ENCODE measurements at places on chromosomes 4 and X.
A peak's percentile ranks its signal among the peaks of the same experiment; 100 is the strongest.

- DNase-seq: no peak
These were observed 175.1 kb upstream of the KIT start for GRCh38 chr4:54482529-54483200.

DNA sequence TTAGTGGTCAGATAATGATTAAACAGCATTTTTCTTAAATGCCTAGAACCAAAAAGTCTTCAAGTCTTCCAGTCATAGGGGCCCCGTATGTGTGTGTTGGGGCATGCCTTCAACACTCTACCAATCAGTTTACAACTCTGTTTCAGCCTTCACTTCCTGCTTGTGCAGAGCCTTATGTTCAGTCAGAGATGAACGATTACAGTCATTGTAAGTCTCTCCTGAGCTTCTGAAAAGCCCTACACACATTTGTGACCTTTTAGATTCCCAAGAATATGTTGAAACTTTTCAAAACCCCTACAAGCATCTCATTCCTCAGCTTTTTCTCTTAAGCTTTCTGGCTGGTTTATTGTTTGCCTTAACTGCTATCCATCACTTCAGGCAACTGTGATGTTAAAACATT, 591.2 kb downstream of the ZNF674 start:
- DNase-seq: no peak

DNA sequence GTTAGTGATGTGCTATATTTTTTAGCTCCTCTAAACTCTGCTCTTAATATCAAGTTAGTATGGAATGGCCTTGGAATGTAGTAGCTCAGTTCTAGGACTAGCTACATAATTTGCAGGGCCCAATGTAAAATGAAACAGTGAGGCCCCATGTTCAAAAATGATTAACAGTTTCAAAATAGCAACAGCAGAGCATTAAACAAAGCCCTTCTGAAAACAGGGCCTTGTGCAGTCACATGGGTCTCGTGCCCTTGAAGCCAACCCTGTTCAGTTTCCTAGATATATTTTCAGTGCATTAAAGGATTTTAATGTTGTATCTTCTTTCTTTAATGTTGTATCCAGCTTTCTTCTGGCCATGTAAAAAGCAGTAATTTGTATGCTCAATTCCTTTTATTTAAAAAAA, 82.1 kb downstream of the TASL start:
- DNase-seq: no peak

DNA sequence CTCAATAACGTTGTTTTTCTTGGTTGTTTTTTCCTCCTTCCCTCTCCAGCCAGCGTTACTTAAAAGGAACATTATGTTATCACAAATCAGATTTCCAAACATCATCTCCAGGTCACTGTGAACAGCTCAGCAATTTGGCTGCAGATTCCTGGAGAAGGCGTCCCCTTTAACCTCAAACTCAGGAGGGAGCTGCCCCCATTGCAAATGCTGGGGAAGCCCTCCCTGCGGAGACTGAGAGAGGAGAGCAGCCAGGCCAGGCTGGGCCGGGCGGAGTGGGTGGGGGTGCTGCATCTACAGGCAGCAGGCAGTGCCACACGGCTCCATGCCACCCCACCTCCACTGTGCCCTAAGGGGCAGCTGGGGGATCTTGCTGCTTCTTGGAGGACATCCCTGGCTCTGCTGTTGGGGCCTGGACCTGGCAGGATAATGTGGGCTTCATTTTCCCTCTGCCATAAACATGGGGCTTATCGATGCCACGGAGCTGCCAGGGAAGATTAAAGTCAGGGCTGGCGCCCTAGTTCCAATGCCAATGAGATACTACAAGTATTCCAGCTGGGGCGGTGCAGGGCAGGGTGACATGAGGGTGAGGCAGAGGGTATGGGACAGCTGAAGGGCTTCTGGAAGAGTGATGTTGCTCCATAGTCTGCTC, 148.8 kb downstream of the PJA1 start:
- DNase-seq: no peak

GRCh38 chr4:69116645-69117321, 20.5 kb downstream of the UGT2B7 start:
- no peak for DNase-seq

GRCh38 chr4:148810461-148810860, 368.2 kb upstream of the NR3C2 start:
- no peak for DNase-seq

GRCh38 chr4:164731827-164732474, 22.0 kb upstream of the SMIM31 start:
- peak; percentile 31 for DNase-seq

DNA sequence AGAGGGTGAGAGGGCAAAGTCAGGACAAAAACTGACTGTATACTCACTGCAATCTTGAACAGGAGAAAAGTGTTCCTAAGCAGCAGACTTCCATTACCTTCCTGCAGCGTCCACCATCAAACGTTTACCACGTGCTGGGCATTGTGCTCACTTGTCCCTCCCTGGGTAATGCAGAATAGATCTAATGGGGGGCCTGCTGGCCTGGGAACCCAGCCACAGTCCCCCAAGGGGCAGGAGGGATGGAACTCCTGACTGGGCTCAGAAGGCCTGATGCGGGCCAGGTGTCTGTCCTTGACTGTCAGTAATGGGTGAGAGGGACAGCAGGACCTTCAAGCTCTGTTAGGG, 37.6 kb upstream of the FAM156A start:
- DNase-seq: no peak

- DNase-seq: no peak
These were observed 101.1 kb downstream of the MID1 start for GRCh38 chrX:10519278-10519677.

GRCh38 chr4:6562931-6563901, 11.8 kb upstream of the MAN2B2 start:
- peak; percentile 30 for DNase-seq

DNA sequence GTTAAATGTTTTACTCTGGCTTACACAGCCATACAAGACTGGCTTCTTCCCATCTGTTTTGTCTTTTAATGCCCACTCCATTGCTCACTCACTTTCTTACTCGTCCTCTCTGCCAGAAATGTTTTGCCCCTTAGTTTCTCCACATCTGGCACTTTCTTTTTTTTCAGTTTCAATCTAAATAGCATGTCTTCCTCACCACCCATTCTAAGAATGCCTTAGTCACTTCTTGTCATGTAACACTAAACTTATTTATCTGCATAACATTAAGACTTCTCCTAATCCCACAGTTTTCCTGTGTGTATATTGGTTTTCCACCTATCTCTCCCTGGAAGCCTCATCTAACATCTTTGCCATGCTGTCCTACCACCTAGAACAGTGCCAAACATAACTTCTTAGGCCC, 119.3 kb downstream of the ADAMTS3 start:
- DNase-seq: no peak

DNA sequence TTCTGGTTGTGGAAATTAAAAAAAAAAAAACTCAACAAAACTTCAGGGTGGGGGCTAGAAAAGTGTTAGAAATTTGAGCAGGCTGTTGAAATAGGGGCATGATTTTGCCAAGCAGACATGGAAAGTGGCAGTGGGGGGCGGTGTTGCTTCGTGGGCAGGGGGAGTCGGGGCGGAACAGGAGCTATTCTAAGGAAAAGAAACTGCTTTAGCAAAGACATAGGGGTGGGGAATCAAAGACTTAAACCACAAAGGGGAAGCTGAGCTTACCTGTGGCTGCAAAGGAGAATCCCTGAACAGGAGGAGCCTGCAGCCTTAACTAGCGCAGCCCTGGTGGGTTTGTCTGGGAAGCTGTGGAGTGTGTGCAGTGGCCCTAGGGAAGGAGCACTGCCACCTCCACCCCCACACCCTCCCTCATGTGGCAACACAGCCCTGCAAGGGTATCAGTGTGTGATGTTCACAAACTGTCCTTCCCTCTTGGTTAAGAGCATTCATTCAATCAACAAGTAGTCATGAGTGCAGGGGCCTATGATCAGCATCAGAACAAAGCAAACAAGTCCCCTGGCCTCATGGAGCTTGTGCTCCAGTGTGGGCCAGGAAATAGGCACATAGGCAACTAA, 20.5 kb downstream of the SEL1L3 start:
- peak; percentile 43 for DNase-seq

GRCh38 chrX:56792270-56793111, 63.4 kb downstream of the NBDY start:
- DNase-seq: no peak

DNA sequence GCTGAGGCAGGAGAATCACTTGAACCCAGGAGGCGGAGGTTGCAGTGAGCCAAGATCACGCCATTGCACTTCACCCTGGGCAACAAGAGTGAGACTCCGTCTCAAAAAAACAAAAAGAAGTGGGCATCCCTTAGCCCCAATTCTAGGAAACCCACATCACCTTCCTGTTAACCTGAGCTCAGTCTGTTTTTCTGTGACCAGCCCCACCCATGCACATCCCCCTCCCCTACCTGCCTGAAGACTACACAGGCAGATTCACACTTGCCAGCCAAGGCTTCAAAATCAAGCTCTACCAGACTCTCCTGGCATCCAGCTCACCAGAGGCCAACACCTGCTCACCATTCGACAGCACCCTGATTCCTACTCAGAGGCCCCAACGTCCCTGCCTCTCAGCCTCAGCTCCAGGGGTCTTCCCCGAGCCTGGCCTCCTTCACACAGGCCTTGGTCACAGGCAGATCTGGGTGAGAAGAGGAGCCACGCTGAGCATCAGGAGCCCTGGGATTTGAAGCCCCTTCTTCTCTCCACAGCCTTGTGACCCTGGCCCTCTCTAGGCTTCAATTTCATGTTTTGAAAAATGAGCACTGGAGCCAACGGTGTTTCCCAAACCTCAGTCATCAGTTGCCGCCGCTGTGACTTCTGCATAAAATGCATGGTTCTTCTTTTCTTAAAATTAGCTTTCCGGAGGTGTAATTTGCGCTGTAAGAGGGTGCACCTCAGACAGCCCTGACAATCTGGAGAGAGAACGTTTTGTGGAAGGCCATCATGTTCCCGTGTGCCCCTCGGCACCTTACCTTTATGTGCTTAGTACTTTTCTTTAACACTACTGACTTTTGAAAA, 47.3 kb downstream of the JAKMIP1 start:
- no peak for DNase-seq

- no peak for DNase-seq
These were observed 50.5 kb upstream of the PUDP start for GRCh38 chrX:7198499-7198898.

DNA sequence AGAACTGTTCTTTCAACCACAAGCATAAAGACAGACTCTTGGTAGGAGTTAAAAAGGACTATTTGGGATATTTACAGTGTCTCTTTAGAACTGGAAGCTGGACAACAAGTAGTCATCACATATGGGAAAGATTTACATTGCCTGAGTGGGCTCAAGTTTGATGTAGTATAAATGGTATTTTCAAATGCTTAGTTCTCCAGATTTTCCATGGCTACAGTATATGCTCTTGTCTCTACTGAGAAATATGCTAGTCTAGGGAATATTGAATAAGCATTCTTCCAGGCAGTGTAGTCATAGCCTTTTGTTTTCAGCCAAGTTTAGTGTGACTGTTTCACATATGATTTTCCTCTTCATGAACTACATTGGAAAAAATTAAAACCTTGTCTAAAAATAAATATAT, 315.6 kb downstream of the ARHGAP24 start:
- DNase-seq: no peak

- DNase-seq: no peak
These were observed 36.4 kb downstream of the EDA2R start for GRCh38 chrX:66602381-66602938.

DNA sequence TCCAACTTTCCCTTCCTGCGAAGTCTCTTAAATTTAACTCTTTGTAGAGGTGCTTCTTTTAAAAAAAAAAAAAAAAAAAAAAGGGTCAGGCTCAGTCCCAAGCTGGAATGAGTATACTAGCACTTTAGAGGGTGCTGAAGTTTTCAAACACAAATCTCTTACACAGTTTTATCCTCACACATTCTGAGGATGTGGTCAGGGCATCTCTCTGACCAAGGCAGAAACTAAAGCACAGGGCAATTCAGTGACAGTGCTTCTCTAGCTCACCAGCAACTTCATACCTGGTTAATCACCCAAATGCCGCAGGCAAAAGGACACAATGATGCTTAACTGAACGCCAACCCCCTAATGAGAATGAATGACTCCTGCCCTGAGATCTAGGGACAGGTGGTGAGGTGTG, 9.8 kb upstream of the PGM2 start:
- DNase-seq: no peak

DNA sequence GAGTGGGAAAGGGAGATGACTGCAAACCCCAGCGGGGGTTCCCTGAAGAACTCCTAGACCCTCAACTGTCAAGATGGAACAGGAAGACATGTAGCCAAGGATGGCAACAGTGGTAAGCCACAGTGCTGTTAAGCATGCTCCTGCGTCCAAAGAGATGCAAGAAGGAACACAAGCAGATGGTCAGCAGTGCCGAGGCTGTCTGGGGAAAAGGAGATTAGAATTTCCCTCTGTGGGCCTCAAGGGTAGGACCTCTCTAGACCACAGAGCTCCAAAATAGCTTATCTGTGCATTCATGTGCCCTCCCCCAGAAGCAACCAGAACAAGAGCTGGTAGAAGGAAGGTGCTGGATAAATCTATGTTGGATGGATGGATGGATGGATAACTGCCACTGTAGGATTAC, 82.0 kb upstream of the CPEB2 start:
- no peak for DNase-seq

- no peak for DNase-seq
These were observed 1130.9 kb upstream of the PRKX start for GRCh38 chrX:4844376-4844775.

DNA sequence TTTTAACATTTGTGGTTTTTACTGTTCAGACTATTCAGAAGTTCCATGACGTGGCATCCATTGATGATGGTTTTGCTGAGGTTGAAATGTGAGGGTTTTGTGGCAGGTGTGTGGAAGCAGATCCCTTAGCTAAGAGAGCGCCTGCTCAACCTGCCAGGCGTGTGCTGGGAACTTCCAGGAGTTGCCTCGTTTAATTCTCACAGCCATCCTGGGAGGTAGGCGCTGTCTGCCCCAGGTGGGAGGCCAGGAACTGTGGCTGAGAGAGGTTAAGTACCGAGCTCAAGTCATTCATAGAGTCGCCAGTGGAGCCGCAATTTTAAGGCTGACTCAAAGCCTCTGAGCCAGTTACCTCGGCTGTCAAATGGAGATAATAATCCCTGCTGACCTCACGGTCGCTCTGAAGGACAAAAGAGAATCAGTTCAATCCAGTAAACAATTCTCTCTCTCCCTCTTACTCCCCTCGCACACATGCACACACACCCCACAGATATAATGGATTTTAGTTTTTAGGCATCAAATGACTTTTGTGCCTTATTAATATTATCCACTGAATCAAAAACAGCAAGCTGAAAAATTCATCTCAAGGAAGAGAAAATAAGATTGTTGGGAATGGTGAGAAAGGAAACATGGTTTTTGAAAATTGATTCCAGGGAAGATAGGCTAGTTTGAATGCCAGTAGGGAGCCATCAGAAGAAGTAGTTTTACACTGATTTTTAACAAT, 171.3 kb downstream of the PTTG2 start:
- DNase-seq: no peak
